ENCODE measurements at places on chromosomes 11 and 22. TPM values are rescaled to one million over a fixed set of nuclear protein-coding genes. Genes with fewer than 3 reads are reported as not detected.

- no peak for DNase-seq
These were observed 16.8 kb upstream of the YWHAH start for GRCh38 chr22:31927562-31927961.

DNA sequence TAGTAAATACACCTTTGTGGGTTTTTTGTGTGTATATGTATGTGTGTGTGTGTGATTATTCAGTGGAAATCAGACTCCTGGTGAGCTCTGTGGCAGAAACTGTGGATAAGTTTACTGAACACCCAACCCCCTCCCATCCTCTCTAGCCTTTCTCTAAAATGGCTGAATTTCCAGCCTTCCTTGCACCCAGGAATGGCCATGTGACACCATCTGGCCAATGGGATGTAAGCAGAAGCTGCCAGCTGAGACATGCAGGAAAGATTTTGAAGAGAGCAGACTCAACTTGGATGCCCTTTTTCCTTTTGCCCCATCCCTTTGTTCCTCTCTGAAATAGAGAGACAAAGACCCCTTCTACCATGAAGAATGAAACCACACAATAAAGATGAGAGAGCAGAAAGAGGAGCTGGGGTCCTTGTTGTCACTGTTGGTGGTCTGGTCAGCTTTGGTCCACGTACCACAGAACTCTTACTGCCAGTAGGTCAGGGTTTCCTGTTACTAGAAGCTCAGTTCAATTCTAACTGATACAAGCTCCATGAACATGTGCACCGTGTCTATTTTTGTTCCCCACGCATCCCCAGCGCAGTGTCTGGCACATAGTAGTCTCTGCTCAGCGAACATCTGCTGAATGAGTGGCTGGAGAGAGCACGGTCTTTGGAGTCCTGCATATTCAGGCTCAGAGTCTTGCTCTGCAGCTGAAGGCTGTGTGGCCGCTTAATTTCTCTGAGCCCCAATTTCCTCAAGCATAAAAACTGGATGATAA lies 57.5 kb downstream of the SEZ6L start:
- DNase-seq = no peak

The GLYATL1B gene
- not detected for polyA plus RNA-seq

The CATSPER1 gene
- polyA plus RNA-seq = not detected

The INS gene
- polyA plus RNA-seq = not detected

- no peak for DNase-seq
These were observed 1.8 kb downstream of the ST3GAL4 start for GRCh38 chr11:126357055-126357962.
